ENCODE measurements at places on chromosomes 6 and 20.

GRCh38 chr20:32453467-32454163 is 95.5 kb downstream of the ASXL1 start:
- DNase-seq: no peak

DNA sequence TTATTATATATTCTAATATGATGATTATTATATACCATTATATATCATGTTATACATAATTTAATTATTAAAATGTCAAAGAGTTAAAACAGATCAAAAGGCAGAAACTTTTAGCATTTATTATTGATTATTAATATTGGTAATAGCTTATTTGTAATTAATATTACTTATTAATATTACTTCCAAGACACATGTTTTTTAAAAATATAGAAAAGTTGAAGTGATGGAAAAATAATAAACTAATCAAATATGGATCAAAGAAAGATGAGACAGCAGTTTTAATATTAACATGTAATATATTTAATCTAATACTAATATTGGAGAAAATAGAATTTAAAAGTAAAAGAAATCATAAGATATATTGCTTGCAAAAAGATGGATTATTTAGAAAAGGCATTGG is 154.6 kb upstream of the TAB2 start:
- DNase-seq: no peak

DNA sequence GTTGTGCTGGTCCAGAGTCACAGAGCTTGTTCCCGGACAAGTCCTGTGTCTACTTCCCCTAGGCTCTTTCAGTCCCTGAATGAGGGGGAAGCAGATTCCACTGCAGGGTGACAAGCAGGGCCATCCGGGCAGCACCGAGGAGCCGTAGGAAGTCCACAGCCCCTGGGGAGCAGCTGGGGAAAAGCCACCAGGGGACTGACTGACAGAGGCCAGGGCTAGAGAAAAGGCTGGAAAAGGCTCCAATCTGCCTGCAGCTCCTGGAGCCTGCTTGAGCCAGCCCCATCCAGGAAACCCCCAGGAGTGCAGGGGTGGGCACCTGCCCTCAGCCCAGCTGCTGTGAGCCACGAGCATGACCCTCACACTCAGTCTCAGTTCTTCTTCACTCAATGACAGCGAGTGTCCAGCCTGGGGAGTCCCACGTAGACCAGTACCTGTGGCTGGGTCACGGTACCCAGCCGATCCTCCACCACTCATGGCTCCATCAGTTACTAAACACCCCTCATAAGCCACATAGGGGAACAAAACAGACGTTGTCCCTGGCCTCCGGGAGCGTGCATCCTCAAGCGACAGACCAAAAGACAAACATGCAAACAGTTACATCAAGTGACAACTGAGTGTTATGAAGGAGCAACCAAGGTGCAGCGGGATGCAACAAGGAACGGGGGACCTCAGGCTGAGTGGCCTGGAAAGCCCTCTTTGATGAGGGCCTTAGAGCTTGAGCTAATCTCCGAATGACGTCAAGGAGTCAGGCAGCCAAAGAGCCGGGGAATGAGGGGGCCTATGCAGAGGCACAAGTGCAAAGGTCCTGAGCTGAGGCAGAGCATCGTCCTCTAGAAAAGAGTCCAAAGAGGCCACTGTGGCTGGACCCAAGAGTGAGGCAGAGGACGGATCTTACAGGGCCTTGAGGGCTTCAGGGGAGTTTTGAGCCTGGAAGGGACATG is 24.8 kb upstream of the VSTM2L start:
- no peak for DNase-seq

- no peak for DNase-seq
Observed at GRCh38 chr6:20952699-20953474, 418.6 kb downstream of the CDKAL1 start.

DNA sequence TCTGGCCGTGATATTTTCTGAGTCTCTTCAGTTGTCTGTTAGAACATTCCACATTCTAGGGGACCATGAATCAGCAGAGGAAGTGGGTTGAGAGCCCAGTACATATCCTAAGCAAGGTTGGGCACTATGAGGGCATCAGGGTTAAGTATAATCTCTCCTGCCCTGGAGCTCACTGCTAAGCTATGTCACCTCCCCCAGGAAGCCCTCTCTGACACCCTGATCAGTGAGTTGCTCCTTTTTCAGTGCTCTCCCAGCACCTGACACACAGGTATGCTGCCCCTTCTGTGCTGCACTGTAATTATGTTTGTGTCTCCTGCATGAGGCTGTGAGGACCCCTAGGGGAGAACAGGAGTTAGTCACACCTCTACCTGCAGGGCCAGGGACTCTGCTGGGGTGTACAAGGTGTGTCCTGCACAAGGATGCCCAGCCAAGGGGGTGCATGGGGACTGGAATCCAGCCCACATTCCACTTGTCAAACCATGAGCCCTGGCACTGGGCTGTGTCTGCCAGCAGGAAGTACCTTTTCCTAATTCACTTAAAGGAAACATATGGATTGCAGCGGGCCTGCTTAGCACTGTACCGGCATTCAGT is 3.9 kb downstream of the RAB44 start:
- DNase-seq: no peak

DNA sequence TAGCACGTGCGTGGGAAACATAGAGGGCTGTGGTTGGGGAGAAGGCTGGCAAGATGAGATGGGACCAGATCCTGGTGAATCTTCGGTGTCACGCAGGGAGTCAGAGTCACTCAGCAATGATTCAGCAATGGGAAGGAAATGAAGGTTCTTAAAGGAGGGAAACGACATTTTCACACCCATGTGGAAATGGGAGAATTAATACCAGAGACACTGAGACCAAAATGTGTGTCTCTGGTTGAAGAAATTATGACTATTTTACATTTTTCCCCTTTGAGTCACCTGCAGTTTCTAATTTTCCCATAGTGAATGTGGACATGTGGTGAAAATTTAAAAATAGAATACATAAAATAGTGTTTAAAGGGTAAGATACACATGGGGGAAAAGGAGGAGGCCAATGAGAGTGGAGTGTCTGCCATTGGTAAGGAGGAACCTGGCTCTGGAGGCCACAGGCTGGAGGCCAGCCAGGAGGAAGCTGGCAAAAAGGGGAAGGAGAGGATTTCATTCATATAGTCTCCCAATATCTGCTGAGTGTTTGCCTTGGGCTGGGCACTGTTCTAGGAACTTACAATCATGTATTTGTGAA is 17.5 kb downstream of the NRN1 start:
- no peak for DNase-seq

Measured in activated T-helper 1 cell treated with anti-CD3 and anti-CD28 coated beads, Interleukin-2, amount 50 U/mL, for 16 hours (primary cell).